ENCODE measurements at places on chromosomes 5 and 9. TPM values are rescaled to one million over a fixed set of nuclear protein-coding genes. Genes with fewer than 3 reads are reported as not detected.

Gene KIF24
- 8.0 TPM for total RNA-seq

Gene CDH9
- not detected for total RNA-seq

Gene TTC39B
- total RNA-seq = 3.7 TPM

Gene RIOK2
- total RNA-seq = 10.6 TPM

Gene PRLR
- 8.2 TPM for total RNA-seq

Gene BNIP1
- total RNA-seq = 14.9 TPM

Gene PARP8
- 8.1 TPM for total RNA-seq

Gene TMEM8B
- 4.5 TPM for total RNA-seq

Gene WHRN
- total RNA-seq = 0.78 TPM

Gene PNPLA7
- 0.60 TPM for total RNA-seq

Gene TAF11L2
- not detected for total RNA-seq

Gene IFNA5
- total RNA-seq = not detected

Gene MEGF10
- total RNA-seq = not detected

Gene TSSK1B
- total RNA-seq = not detected

Gene SERF1B
- total RNA-seq = 30.5 TPM

Gene CDO1
- not detected for total RNA-seq

Gene ZNF483
- total RNA-seq = not detected

Gene NRG2
- not detected for total RNA-seq

Gene FGF1
- not detected for total RNA-seq

Gene DMGDH
- total RNA-seq = not detected

Gene PTRH1
- total RNA-seq = 45.5 TPM

Gene GGTA1
- total RNA-seq = not detected

Gene VAV2
- total RNA-seq = 20.3 TPM

Gene PCDHGA4
- 0.05 TPM for total RNA-seq

Gene TMEM232
- total RNA-seq = 0.94 TPM

Gene DNAH5
- total RNA-seq = 1.1 TPM

Gene GABRB2
- total RNA-seq = not detected

Gene AGTPBP1
- 6.7 TPM for total RNA-seq

Gene RALGPS1
- 9.9 TPM for total RNA-seq

Gene STK32A
- total RNA-seq = not detected

Gene WASHC1
- 18.2 TPM for total RNA-seq

Gene C6
- total RNA-seq = not detected

Gene PCDHB15
- total RNA-seq = 0.05 TPM

Gene CDC20B
- not detected for total RNA-seq

Gene IFNK
- not detected for total RNA-seq

Gene FCN1
- total RNA-seq = not detected

Gene GRAMD2B
- total RNA-seq = 4.0 TPM

Gene ECPAS
- total RNA-seq = 35.9 TPM

Gene GHR
- not detected for total RNA-seq

Gene TAF1L
- under 0.01 TPM for total RNA-seq

Gene SPATA31D4
- total RNA-seq = not detected

Gene GRPEL2
- total RNA-seq = 14.2 TPM

Gene PLAA
- 25.7 TPM for total RNA-seq

Gene MYOT
- 0.10 TPM for total RNA-seq

Gene SNAPC3
- 36.7 TPM for total RNA-seq

Gene SH3RF2
- total RNA-seq = 15.9 TPM

Gene IRGM
- not detected for total RNA-seq

Gene SLC36A3
- total RNA-seq = not detected

Gene CMYA5
- total RNA-seq = 0.08 TPM

Gene PCDHGA11
- 0.13 TPM for total RNA-seq

Gene ISL1
- total RNA-seq = 15.3 TPM

Gene SLC9A3
- 11.5 TPM for total RNA-seq

Gene FAM200C
- 1.2 TPM for total RNA-seq

Gene GRIN1
- total RNA-seq = 0.39 TPM
